ENCODE measurements at places on chromosomes 6 and 20.
A peak's percentile ranks its signal among the peaks of the same experiment; 100 is the strongest.

- DNase-seq = no peak
Observed at GRCh38 chr6:102813489-102814275, 1420.2 kb downstream of the GRIK2 start.

GRCh38 chr20:4050203-4050980 lies 35.0 kb upstream of the RNF24 start:
- no peak for DNase-seq

DNA sequence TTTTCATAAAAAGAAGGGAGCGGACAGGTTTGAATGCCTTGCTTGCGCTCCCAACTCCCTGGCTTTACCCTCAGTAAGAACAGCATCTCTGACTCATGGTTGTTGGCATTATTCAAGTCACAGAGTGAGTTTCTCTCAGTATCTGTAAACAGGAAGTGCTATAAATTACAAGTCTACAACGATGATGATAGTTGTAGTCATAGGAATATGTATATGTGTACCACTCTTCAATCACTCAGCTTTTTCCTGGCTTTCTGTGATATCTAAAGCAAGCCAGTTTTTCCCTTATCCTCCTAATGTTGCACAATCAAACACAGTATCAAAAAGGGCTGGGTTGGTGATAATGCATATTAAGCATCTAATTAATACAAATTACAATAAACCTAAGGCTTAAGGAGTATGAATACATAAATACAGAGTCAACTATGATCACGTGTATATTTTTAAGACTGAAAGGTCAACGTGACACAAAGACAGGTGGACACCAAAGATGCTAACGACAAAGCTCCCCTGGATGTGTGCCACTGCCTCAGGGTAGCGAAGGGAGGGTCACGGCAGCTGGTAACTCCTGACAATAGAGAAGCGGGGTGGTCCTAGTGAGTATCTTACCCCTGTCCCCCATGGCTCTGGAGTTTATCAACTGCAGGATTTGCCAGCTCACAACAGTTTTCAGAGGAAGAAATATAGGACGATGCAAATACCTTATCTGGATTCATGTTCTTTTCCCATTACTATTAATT lies 202.8 kb downstream of the BTBD9 start:
- no peak for DNase-seq

DNA sequence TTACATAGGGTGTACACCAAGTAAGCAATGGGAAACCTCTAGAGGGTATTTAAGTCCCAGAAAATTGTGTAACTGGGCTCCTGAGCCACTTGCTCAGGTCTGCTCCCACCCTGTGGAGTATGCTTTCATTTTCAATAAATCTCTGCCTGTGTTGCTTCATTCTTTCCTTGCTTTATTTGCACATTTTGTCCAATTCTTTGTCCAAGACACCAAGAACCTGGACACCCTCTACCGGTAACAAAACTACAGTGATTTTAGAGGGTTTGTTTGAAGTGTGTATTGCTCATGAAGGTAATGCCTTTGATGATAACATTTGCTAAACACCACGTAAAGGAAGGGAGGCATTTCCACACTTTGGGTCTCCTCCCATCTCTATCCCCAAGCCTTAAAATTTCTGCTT lies 46.2 kb downstream of the MYB start:
- DNase-seq = no peak

DNA sequence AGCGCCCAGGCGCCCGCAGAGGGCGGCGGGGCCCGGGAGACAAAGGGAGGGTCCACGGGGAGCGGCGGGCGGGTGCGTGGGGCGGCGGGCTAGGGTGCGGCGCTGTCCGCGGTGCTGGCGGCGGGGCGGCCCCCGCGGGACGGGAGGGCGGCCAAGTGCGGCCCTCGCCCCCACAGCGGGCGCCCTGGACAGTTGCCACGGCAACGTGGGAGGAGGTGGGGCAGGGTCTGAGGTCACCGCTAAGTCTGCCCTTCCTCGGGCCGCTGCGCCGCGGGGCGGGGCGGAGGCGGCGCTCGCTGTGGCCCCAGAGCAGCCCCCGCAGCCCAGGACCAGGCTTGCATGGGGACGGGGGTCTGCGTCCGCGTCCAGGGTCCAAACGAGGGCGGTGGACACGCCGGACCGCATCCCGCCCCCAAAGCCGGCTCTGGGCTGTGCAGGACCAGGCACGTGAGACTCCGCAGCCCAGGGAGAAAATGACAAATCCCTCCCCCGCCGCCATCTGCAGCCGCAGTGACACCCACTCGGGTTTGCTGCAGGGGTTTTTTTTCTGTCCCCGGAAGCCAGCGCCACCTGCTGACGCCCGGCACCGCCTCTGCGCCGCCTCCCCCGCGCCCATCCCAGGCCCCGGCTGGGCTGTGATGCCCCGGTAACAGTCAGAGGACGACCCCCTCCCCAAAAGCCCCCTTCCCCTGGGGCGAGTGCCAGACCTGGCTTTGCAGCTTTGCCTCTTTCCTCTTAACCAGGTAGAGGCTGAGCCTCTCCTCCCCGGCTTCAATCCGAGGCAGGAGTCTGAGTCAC lies 36.8 kb downstream of the YTHDF1 start:
- peak; percentile 54 for DNase-seq

- DNase-seq = no peak
Observed at GRCh38 chr20:34249291-34249690, 8.1 kb downstream of the ASIP start.

GRCh38 chr6:64146876-64147275 lies 511.3 kb downstream of the PHF3 start:
- DNase-seq = no peak

GRCh38 chr6:42051268-42051653 lies 937 bp downstream of the TAF8 start:
- DNase-seq = no peak

Data from CD4-positive, alpha-beta T cell (primary cell).